Hematopoietic multipotent progenitor cell treated with erythropoietin and hydrocortisone succinate and interleukin-3 and kit ligand, for 15 days (in vitro differentiated cells): ENCODE measurements at places on chromosomes 4 and X.

GRCh38 chr4:164383358-164384220 lies 370.3 kb upstream of the SMIM31 start:
- DNase-seq, result no peak

DNA sequence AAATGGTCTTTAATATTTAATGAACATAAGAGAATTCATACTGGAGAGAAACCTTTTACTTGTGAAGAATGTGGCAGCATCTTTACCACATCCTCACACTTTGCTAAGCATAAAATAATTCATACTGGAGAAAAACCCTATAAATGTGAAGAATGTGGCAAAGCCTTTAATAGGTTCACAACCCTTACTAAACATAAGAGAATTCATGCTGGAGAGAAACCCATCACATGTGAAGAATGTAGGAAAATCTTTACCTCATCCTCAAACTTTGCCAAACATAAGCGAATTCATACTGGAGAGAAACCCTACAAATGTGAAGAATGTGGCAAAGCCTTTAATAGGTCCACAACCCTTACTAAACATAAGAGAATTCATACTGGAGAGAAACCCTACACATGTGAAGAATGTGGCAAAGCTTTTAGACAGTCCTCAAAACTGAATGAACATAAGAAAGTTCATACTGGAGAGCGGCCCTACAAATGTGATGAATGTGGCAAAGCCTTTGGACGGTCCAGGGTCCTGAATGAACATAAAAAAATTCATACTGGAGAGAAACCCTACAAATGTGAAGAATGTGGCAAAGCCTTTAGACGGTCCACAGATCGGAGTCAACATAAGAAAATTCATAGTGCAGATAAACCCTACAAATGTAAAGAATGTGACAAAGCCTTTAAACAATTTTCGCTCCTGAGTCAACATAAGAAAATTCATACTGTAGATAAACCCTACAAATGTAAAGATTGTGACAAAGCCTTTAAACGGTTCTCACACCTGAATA lies 35.6 kb downstream of the ZNF141 start:
- DNase-seq, result no peak

DNA sequence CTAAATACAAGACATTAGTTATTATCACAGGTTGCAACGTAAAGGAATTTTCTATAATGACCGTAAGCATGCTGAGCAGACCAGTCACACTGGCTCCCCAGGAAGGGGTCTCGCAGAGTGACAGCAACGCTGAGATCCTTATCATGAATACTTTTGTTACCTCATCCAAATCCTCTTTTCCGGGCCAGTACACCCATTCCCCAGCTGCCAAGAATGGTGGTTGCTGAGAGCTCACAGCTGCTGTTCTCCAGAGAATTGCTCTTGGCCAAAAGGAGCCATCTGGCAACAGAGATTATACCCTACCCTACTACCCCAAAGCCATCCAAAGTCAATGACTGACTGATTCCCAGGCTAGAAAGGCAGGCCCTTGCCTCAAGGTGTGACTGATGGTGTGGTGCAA lies 91.6 kb downstream of the FUNDC1 start:
- DNase-seq, result no peak

DNA sequence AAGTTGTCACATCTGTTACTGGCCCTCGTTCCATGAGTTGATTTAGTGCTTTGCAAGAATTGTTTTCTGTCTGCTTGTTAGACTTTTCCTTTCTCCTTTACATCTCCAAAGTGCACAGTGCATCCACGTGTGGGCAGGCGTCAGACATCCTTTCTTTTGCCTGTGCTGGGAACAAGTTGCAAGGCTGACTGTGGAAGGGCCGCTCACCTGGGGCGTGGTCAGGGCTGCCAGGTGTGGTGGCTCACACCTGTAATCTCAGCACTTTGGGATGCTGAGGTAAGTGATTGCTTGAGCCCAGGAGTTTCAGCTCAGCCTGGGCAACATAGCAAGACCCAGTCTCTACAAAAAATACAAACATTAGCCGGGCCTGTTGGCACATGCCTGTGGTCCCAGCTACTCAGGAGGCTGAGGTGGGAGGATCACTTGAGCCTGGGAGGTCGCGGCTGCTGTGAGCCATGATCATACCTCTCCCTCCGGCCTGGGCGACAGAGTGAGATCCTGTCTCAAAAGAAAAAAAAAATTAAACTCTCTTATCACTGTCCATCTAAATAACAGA lies 46.2 kb downstream of the RGS12 start:
- DNase-seq, result no peak

DNA sequence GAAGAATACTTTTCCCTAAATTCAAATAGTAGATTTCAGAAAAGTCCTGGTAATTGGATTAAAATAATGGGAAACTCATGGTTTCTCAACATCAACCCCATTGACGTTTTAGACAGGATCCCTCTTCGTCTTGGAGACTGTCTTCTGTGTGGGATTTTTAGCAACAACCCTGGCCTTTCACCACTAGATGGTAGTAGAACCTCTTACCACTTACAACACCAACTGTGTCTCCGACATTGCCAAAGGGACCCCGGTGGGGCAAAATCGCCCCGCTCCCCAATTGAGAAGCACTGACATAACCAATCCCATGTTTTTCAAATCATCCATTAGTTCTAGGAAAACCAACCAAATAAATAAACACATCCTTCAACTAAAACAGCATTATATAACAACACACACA lies 16.9 kb upstream of the ANOS1 start:
- no peak for DNase-seq

DNA sequence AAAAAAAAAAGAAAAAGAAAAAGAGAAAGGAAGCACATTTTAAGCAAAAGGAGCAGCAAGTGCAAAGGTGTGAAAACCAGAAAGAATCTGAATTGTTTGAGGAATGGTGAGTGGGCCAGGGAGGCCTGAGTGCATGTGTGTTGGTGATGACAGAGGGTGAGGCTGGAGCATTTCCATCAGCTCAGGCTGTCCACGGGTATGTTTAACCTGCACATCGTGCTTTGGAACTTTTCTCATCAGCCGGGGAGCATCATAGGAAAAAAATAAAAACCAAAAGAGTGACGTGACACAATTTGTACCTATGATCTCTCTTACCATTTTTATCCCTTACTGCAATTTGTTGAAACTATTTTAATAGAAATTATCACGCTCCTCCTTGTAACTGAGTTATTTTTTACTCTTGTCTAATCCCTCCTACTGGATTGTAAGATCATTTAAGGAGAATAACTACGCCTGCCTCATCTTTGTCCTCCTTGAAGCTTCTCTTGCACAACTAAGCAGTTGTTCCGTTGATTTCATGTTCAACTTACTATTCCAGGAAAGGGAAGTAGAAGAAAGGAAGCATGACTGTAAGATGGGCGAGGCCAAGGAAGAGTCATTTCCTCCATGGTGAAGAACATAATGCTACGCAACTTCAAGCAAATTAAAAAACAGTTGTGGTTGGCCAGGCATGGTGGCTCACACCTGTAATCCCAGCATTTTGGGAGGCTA lies 7.0 kb downstream of the PALLD start:
- no peak for DNase-seq

- DNase-seq, result no peak
These were observed 137.9 kb downstream of the APBB2 start for GRCh38 chr4:41076481-41076880.

DNA sequence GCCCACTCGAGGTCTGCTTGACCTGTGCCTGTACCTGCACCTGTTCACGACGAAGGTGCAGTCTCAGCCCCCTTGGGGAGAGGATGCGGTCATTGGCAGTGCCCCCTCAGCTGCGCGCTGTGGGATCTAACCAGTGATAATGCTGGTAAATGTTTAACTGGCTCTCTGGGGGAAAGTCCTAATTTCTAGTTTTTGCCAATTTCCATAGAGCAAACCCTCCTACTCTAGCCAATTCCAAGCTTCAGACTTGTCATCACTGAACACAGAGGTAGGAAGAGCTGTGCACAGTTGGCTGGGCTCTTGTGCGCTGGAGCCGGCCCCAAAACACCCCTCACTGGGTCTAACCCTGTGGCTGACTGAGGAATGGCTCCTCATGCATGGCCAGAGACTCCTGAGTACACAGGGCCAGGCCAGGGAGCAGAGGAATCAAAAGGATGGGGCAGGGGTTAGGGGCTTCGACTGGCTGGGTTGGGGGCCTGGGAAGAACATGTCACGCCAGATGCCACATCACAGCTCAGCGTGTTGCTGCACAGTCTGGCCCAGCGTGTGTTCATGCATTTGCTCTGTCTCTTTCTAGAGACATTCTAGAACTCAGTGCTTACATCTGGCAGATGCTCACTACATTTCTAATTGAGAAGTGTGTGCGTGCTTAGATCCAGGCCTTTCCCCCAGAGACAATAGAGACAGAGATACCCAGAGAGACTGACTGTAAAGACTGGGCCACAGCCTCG lies 270.8 kb downstream of the BCOR start:
- no peak for DNase-seq

GRCh38 chr4:16695896-16696295 lies 202.5 kb downstream of the LDB2 start:
- DNase-seq, result no peak

GRCh38 chrX:69389101-69389501 lies 115.0 kb upstream of the NALF2 start:
- no peak for DNase-seq

DNA sequence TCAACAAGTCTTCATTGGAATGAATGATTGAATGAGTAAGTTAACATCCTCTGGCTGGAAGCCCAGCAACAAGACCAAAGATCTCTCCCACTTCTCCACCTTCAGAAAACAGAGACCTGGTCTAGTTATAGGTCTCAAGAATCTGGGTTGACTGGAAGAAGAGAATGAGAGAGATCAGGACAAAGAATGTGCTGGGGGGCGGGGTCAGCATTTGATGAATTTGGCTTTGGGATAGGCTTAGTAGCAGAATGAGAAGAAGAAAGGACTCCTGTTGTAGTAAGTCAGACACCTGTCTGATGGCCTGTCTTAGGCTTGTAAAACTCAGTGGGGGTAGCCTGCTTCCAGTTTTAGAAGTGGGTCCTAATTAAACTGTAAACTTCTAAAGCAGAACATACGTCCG lies 51.0 kb downstream of the TRIM2 start:
- DNase-seq, result no peak

- DNase-seq, result no peak
These were observed 304.4 kb downstream of the AFF2 start for GRCh38 chrX:148804579-148805355.

DNA sequence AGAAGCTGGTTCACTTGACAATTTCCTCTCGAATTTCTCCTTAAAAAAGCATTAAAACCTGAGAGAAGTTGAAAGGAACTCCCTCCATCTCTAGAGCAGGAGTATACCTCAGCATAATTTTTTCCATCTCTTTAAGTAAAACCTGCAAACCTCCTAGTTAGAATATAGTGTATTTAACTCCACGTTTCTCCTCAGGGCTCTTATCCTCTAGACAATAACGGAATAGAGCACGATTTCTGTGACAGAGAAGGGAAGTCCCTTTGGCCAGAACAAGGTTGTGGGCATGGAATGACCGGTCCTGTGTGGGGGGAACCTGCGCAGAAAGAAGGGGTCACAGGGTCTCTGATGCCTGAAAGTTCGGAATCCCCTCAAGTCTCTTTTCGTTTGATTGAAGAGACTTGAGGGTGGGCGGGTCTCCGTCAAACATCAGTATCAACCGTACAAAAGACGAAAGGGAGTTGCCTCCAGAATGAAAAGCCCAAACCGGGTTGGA lies 697 bp downstream of the ZNF280C start:
- DNase-seq, result no peak

DNA sequence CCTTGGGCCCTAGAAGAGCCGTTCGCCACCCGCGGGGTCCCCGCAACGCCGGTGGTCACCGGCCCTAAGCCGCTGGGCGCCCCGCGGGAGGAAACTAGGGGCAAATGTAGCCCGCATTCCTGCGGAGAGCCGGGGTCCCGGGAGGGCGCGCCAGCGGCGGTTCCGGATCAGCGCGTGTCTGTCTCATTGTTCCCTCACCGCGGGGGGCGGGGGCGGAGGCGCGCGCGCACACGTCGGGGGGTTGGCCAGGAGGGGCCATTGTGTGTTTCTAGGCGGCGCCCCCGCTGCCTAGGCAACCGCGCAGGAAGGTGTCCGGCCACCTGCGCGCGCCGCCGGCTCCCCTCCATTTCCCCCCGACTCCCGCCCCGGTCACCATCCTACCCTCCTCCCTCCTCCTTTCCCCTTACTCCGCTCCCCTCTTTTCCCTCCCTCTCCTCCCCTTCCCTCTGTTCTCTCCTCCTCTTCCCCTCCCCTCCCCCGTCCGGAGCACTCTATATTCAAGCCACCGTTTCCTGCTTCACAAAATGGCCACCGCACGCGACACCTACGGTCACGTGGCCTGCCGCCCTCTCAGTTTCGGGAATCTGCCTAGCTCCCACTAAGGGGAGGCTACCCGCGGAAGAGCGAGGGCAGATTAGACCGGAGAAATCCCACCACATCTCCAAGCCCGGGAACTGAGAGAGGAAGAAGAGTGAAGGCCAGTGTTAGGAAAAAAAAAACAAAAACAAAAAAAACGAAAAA lies 789 bp upstream of the DDX3X start:
- DNase-seq, result peak; percentile 73

DNA sequence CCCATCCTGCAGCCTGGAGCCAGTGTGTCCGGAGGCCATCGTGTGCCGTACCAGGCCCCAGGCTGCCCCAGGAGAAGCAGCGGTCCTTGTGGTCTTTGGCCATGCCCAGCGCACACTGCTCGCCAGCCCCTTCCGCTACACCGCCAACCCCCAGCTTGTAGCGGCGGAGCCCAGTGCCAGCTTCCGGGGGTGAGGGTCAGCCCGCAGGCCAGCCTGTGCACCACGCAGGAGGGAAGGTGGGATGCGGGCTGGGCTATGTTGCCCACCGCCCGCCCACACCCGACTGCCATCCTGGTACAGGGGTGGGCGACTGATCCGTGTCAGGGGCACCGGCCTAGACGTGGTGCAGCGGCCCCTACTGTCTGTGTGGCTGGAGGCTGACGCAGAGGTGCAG lies 7.6 kb upstream of the SRPK3 start:
- DNase-seq, result no peak

GRCh38 chrX:42975906-42976305 lies 197.9 kb upstream of the PPP1R2C start:
- DNase-seq, result no peak

- no peak for DNase-seq
These were observed 66.3 kb downstream of the WWC2 start for GRCh38 chr4:183165376-183165775.
